ENCODE measurements at places on chromosomes 12 and 14.

DNA sequence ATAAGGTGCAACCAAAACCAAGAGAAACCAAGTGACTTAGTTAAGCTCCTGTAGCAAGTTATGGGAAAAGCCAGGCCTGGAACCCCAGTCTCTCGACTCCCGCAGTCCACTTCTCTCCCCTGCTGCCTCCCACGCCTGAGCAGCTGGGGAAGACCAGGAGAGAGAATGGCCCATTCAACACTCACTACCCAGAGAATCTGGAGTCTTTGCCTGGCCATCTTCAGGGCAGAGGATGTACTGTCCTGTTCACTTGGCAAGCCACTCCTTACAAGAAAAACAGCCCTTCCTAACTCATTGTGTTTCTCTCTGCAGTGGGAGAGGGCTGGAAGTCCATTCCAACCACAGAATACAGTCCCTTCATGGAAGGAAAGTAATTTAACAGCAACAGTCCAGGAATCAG is 1.8 kb downstream of the PITPNM2 start:
- no peak for DNase-seq

DNA sequence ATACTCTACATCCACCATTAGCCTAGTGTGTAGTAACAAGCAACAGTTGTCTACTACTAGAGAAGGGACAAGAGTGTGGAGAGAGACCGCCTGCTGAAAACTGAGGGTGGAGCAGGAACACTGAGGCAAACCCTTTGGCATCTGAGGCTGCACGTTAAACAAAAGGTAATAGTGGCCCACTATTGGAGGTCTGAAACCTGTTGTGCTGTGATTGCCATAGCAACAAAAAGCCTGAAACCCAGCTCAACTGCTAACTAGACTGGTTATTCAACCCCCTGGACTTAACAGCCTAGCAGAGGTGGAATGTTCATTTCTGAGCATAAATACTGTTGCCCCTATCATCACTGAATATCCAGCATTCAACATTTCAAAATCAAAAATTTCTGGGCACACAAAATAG is 43.0 kb downstream of the PPP4R4 start:
- no peak for DNase-seq

GRCh38 chr12:58712976-58713375 is 207.3 kb downstream of the LRIG3 start:
- no peak for DNase-seq

DNA sequence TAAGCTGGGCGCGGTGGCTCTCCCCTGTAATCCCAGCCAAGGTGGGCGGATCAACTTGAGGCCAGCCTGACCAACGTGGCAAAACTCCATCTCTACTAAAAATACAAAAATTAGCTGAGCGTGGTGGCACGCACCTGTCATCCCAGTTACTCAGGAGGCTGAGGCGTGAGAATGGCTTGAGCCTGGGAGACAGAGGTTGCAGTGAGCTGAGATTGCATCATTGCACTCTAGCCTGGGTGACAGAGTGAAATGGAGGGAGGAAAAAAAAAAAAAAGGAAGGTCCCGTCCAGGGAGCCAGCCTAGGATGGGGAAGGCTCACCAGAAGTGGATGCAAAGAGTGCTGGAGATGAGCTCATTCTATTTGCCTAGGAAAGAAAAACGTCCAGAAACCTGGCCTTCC is 1.9 kb upstream of the CD27 start:
- DNase-seq = no peak

GRCh38 chr12:31029468-31029867 is 44.2 kb upstream of the DDX11 start:
- no peak for DNase-seq

DNA sequence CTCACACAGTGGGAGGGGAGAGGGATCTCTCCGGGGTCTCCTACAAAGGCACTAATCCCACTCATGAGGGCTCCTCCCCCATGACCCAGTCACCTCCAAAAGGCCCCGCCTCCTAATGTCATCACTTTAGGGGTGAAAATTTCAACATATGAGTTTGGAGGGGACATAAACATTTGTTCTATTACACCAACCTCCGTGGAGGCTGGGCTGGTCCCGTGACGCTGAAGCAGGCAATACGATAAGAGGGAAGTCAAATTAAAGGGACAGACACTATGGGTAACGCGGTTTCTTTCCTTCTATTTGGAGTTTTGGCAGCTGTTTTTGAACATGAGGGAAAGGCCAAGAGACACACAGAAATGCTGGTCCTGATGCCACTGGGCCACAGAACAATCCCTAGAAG is 175.7 kb upstream of the VASH1 start:
- DNase-seq = no peak

GRCh38 chr12:96495155-96495554 is 5.8 kb downstream of the CFAP54 start:
- DNase-seq = no peak

GRCh38 chr14:66398437-66398836 is 87.7 kb upstream of the CCDC196 start:
- DNase-seq = no peak

GRCh38 chr12:48486679-48487078 is 4.4 kb downstream of the C12orf54 start:
- no peak for DNase-seq

DNA sequence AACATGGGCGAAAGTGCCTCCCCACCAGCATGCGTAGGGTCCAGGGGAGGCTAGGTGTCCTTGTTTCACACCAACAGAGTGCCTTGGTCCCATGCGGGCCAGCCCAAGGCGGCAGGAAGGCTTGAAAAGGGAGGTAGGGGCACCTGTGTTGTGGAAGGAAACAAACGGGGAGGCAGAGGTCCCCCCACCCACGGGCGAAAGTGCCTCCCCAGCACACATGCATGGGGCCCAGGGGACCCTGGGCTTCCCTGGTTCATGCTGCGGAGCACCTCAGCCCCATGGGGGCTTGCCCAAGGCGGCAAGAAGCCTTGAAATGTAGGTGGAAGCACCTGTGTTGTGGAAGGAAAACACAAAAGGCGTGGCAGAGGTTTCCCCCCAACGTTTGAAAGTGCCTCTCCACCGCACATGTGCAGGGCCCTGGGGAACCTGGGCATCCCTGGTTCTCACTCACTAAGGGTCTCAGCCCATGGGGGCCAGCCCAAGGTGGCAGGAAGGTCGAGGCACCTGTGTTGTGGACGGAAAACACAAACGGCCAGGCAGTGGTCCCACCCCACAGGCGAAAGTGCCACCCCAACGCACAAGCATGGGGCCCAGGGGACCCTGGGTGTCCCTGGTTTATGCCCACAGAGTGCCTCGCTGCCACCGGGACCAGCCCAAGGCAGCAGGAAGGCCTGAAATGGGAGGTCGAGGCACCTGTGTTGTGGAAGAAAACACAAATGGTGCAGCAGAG is 374.7 kb downstream of the ALG10 start:
- no peak for DNase-seq

GRCh38 chr12:5808981-5809380 is 136.1 kb downstream of the ANO2 start:
- no peak for DNase-seq

GRCh38 chr12:25701290-25701689 is 148.2 kb upstream of the LMNTD1 start:
- DNase-seq = no peak

DNA sequence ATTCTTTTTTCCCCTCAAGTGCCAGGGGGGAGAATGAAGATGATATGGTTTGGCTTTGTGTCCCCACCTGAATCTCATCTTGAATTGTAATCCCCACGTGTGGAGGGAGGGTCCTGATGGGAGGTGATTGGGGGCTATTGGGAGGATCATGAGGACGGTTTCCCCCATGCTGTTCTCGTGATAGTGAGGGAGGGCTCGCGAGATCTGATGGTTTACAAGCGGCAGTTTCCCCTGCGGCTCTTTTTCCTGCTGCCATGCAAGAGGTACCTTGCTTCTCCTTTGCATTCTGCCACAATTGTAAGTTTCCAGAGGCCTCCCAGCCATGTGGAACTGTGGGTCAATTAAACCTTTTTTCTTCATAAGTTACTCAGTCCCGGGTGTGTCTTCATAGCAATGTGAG is 173.7 kb downstream of the CAND1 start:
- no peak for DNase-seq

- no peak for DNase-seq
Observed at GRCh38 chr12:57825451-57825850, 6.9 kb upstream of the AVIL start.

DNA sequence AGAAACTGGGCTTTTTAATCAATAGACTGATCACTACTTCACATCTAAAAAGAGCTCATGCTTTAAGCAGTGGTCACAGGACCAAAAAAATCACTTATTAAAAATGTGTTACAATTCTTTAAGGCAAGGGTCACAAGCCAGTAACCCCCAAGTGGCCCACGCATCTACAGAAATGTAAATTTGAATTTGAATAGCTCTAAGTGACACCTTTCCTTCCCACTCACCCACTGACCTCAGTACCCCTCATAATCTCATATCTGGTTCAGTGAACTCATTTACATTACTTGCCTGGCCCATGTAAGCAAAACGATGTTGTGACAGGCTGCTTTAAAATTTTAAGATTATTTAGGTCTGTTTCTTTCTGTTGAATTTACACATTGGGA is 27.4 kb downstream of the NELL2 start:
- DNase-seq = no peak

- DNase-seq = no peak
Observed at GRCh38 chr14:79077096-79077495, 906.9 kb downstream of the NRXN3 start.

DNA sequence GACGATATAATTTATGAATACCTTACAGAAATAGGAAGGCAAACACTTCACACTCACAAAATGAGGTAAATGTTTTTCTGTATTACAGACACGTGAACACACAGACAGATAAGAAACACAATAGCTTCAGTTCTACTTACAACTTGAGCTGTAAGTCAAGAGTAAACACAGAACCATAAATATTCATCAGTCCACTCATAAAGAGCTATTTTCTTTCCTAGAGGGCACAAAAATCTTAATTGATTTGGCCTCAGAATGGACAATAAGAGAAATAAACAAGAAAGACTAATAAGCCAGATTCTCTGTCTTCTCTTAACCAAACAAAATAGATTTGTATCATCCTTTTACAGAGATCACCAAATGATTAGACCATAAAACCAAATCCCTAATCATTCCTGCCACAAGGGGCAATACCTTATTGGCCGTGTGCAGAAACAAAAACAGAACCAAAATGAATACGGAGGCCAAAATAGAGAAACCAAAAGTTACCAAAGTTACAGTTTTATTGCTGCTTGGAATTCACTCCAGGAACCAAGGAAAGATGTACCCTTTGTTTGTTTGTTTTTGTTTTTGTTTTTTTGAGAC is 38.1 kb upstream of the GARIN2 start:
- DNase-seq = no peak

DNA sequence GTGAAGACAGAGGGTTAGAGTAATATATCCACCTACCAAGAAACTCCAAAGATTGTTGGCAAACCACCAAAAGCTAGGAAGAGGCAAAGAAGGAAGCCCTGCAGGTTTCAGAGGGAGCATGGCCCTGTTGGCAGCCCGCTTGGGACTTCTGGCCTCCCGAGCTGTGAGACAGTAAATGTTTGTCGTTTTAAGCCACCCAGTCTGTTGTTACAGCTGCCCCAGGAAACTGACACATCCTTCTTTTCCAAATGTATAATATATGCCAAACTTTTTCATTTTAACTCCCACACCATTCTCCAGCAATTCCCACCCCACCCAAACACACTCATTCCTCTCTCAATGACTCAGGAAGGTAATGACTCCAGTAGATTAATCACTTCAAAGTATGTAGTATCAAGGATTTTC is 74.0 kb downstream of the RPS29 start:
- no peak for DNase-seq

GRCh38 chr14:100994082-100994481 is 90.6 kb upstream of the RTL1 start:
- DNase-seq = no peak

- no peak for DNase-seq
Observed at GRCh38 chr12:6241495-6241894, 41.3 kb downstream of the CD9 start.

DNA sequence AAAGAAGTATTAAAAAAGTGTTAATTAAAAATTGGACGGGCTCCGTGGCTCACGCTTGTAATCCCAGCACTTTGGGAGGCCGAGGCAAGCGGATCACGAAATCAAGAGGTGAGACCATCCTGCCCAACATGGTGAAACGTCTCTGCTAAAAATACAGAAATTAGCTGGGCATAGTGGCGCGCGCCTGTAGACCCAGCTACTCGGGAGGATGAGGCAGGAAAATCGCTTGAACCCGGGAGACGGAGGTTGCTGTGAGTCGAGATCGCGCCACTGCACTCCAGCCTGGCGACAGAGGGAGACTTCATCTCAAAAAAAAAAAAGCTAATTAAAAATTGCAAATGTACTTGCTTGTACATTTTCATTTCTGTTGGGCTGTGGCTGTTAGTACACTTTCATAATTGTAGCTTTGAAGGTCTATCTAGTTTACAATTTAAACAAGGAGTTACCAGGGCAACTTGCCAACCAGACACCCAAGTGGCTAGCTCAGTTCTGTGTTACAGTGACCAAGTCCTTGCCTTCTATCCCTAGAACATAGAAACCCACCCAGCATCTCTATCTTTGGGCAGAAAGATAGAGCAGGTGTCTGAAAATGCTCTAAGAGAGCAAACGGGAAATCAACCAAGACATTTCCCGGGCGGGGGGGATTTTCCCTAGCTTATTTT is 1.2 kb downstream of the COA8 start:
- no peak for DNase-seq

GRCh38 chr14:87999277-87999676 is 5.7 kb upstream of the GPR65 start:
- no peak for DNase-seq

- peak; percentile 95 for DNase-seq
Observed at GRCh38 chr14:56125772-56126636, 7.8 kb downstream of the PELI2 start.

DNA sequence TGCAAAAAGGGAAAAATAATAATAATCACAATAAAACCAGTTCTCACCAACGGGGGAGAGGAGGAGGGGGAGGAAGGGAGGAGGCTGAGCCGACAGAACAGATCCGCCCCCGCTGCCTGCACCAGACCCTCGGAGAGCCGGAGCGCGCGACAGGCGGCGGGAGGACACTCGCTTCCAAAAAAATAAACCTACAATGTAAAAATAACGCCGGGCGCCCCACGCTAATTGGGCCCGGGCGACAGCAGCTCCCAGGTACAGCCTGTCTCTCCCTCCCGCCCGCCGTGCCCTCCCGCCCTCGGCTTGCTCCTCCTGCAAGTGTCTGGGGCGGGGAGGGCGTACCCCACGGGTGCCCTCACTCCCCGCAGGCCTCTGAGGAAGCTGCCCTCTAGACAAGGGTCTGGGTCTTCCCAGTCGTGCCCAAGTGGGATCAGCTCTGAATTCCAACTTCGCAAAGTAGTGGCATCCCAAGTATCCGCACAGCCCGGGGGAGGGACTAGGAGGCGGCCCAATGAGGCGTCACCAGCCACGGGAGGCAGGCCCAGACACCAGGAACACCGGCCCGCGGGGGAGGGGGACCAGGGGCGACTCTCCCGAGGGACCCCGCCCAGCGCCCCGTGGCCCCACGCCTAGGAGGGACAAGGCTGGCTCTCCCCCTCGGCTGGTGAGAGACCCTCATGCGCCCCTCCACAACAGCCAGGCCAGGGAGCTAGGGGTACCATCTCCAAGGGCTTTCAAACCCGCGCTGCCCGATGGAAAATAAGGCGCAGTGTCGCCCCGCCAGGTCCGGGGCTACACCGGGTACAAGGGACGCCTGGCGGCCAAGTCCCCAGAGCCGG is 1.0 kb downstream of the NCOR2 start:
- no peak for DNase-seq

GRCh38 chr12:1793426-1794210 is 26.7 kb upstream of the LRTM2 start:
- DNase-seq = no peak

GRCh38 chr12:111980598-111980997 is 32.4 kb downstream of the TMEM116 start:
- no peak for DNase-seq
